Stimulated activated CD8-positive, alpha-beta memory T cell treated with anti-CD3 and anti-CD28 coated beads, Interleukin-12 subunit alpha, Interleukin-12 subunit beta, amount 100 ng/mL, for 1 hour (primary cell): ENCODE measurements at places on chromosomes 5 and 9.
A peak's percentile ranks its signal among the peaks of the same experiment; 100 is the strongest.

DNA sequence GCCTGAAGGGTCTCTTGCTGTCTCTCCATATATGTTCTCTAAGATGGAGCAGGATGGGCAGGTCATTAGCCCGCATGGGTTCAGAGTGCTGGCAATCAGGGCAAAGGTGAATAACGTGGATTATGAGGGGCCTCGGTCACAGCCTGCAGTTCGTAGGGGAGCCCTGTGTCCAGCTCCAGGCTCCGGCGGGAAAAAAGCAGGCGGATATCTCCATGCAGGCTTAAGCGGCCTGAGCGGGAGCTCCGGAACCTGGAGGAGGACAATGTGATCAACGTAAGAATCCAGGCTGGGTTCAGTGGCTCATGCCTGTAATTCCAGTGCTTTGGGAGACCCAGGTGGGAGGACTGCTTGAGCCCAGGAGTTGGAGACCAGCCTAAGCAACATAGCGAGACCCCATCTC is 2.2 kb upstream of the STOML2 start:
- no peak for DNase-seq

DNA sequence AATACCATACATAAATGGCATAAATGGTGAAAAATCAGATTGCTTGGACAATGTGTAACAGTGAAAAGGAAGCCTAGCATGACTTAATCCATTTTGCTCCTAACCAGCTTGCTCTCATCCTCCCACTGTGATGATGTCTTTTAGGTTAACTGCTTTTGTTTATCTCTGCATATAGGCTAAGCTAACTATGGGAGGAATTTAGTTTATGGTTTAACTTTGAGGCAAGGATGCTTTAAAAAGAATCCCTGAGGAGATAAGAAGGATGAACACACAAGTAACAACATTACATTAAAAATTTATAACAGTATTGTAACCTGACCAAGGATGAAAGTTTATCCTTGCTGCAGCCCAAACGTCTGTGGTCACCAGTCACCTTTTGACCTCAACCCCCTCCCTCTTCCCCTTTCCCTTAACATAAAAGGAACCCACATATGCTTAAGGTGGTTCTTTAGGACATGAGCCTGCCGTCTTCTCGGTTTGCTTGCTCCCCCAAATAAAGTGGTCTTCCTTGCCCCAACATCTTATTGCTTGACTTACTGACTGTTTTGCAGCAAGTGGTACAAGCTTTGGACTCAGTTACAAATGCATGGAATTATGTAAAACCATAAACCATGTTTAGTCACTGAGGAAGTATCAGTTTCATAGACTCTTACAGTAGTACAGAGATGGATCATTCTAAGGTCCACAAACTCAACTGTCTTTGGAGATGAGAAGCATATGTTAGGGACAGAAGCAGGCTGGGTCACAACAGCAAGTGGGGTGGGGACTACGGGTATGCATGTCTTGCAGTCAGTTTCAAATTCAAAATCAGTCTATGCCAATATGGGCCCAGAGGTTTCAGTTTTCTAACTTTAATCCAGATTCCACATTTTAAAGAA is 31.3 kb downstream of the AGXT2 start:
- DNase-seq: no peak

GRCh38 chr9:131762356-131762932 is 22.6 kb upstream of the RAPGEF1 start:
- peak; percentile 53 for DNase-seq

- DNase-seq: no peak
These were observed 19.7 kb upstream of the TERT start for GRCh38 chr5:1314564-1314982.

DNA sequence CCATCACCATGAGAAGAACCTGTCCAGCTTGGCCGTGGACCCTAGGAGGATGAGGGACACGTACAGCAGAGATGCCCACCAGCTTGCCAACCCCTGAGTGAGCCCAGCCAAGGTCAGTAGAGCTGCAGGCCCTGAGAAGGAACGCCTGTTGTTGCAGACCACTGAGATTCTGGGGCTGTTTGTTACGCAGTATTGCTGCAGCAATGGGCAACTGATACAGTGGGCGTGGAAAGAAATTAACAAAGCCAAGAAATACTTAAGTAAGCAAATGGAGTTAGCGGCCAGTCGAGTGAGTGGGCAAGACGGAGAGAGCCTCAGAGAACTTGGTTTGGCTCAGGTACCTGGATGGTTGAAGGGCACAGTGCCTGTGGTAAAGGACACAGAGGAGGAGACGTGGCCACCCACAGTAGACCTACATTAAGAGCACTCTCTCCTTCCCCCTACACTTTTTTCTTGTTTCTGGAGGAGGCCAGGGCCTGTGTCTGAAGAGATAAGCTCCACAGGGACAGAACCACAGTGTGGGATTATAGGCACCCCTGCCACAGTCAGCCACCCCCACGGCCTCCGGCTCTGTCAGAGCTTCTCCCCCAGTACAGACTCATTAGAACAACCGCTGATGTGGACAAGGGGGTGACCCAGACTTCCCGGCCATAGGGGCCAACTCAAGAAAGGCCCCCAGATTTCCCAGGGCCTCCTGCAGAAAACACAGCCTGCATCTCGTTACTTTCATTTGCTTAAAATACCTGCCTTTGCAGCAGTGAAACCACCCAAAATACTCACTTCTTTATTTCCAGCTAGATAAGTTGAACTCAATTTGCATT is 40.1 kb upstream of the GRHPR start:
- DNase-seq: no peak

DNA sequence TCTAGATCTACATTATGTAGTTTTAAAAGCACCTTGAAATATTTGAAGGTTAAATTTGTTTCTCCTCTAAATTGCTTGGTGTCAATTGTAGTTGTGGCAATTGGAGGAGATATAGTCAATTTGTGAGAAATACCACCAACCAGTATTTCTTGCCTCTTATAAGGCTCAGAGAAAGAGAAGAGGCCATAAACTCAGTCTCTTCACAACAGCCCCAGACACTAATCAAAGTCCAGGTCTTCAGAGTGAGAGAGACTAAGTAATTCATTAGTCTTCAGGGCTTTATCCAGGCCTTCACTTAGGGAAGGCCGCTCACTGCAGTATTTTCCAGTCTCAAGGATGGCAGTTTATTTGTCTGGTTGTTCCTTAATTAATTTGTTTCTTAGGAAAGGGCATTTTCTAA is 168.0 kb upstream of the RGMB start:
- no peak for DNase-seq

- no peak for DNase-seq
These were observed 493.2 kb upstream of the KLF4 start for GRCh38 chr9:107982745-107983144.

- DNase-seq: no peak
These were observed 11.1 kb downstream of the UBAP2 start for GRCh38 chr9:34037626-34038025.
